ENCODE measurements at places on chromosomes 11 and 22.
A peak's percentile ranks its signal among the peaks of the same experiment; 100 is the strongest.

DNA sequence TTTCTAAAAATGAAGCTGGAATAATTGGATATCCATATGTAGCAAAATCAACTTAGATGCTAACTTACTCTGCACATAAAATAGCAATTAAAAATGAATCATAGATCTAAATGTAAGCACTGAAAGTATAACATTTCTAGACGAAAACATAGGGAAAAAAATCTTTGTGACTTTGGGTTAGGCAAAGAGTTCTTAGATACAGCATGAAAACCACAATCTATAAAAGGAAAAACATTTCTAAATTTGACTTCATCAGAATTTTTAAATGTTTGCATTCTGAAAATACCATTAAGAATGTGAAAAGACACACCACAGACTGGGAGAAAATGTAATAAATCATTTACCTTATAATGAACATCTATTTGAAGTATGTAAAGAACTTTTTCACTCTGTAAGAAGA is 128.8 kb downstream of the APIP start:
- DNase-seq = no peak

GRCh38 chr11:64224891-64225607 is 937 bp downstream of the TRPT1 start:
- DNase-seq = no peak

GRCh38 chr11:66933531-66933930 is 24.7 kb downstream of the PC start:
- DNase-seq = no peak

DNA sequence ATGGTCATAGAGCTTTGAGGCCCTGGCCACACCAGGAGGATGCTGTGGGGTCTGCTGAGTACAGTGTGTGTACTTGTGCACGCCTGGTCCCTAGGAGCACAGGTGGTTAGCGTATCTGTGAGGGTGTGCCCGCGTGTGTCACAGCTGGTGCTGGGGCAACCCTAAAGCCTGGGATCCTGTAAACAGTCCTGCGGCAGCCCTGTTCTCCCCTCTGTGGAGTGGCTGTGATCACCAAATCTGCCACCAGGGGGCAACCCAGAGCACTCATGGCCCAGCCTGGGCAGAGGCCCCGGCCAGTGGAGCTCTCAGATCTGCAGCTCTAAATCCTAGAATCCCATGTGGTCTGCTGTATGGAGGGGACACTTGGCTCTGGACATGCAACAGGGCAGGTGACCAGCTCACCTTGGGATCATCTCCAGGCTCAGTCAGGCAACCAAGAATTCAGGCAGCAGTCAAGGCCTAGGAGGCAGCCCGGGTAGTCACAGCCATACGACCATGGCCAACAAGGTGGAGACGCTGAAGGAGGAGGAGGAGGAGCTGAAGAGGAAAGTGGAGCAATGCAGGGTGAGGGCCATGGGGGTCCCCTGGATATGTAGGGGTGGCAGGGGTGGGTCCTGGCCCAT is 3.9 kb downstream of the SH3BP1 start:
- no peak for DNase-seq

DNA sequence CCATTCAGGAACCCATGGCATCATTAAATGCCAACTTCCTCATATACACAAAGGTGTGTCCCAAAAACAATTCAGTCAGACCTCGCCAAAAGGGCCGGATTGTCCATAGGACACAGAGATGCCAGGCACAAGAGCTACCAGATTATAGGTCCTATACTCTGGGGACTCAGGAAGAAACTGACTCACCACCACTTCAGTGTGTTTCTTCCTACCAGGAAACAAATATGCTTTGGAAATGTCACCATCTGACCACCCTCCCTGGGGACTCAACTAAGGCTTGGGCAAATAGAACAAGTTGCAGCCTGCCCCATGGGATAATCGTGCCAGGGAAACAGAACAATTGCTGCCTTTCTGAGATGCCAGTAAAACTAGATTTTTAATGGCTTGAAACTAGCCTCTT is 11.7 kb downstream of the POU2AF3 start:
- no peak for DNase-seq

GRCh38 chr22:37059876-37060449 is 8.4 kb downstream of the KCTD17 start:
- no peak for DNase-seq

DNA sequence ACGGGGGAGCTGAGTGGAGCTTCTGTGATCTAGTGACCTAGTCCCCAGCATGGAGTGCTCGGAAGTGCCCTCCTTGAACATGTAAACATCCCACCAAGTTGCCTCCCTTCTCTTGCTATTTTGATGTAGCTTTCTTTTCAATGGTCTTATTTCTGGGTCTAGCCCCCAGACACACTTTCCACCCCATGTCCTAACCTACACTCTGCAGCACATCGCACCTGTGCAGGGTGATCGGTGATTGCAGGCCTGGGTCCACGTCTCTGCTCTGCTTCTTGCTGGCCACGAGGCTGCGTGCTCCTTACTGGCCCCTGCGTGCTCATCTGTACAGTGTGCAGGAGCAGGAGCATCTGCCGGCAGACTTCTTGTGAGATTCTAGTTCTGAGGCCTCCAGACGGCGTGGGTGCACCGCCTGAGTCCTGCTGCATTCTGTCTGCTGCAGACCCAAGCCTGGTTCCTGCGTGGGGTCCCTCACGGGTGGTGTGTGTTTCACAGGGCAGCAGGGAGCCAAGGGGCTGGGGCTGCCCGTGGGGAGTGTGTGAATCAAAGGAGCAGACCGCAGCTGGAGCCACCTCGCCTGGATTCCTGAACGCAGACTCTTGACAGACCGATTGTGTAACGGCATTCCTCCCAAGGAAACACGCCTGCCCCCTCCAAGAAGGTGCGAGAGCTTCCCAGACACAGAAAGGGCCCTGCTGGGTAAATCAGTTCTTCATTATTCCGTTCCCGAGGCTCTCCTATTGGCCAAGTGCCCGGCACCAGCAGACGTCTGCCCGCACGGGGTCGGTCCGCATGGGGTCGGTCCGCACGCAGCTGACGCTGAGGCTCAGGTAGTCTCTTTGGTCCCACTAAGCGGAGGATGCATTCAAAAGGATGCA is 44.4 kb upstream of the MYEOV start:
- DNase-seq = no peak

- DNase-seq = no peak
Measured at GRCh38 chr11:44159848-44160721, 64.6 kb downstream of the EXT2 start.

- no peak for DNase-seq
Measured at GRCh38 chr11:75938543-75938942, 123.5 kb downstream of the UVRAG start.

- no peak for DNase-seq
Measured at GRCh38 chr11:119417726-119418540, 5.0 kb downstream of the THY1 start.

DNA sequence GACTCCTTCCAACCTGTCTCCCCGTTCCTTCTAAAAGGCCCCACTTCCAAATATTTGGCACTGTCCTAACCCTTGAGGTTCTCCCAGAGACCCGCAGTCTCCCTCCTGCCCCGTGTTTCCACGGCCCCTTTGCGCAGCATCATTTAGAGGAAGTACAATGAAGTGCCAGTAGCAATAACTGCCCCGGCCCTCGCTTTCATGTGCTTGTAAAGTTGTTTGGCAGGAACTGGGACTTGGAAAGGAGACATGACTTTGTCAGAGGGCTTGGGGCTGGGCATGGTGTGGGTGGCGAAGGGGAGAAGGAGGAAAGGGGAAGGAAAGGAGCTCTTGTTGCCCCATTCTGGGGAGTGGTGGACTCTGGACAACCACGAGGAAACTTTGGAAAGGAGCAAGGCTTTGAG is 2.6 kb downstream of the CD44 start:
- DNase-seq = no peak

DNA sequence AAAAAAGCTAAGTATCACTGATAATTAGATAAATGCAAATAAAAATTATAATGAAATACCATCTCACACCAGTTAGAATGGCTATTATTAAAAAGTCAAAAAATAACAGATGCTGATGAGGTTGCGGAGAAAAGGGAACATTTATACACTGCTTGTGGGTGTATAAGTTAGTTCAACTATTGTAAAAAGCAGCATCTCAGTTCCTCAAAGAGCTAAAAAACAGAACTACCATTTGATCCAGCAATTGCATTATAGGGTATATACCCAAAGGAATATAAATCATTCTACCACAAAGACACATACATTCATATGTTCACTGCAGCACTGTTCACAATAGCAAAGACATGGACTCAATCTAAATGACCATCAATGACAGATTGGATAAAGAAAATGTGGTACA is 120.3 kb upstream of the ZBED5 start:
- no peak for DNase-seq

DNA sequence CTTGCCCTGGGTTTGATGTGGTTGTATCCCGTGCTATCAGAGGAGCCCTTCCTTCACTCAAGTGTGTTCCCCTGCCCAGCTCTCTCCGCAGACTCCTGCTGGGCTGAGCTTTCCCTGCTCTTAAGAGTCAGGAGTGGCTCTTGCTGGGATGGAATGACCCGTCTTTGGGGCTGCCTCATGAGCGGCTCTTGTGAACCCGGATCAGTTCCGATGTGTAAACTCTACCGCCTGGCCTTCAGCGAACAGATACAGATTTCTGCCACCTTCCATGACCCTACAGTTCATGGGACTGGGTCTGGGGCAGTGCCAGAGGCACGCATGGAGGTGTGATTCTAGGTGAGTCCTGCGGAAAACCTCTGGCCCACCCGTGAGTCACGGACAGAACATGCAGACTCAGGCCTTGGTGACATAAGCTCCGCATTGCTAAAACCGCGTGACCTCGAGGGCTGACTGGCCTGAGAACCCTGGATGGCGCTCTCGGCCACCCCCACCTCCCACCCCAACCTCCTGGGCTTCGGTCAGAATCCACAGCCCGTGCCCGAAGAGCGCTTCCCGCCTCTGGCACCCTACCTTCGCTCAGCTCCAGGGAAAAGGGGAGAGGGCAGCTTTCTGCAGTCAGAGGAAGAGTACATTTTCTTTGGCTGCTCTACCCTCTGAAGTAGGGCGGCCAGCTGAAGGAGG is 1.3 kb upstream of the ZBTB16 start:
- DNase-seq = no peak

GRCh38 chr11:119330237-119330636 is 4.1 kb upstream of the RNF26 start:
- DNase-seq = no peak

- DNase-seq = no peak
Measured at GRCh38 chr11:92406472-92406871, 181.9 kb downstream of the FAT3 start.

GRCh38 chr11:93662175-93662570 is 691 bp downstream of the CEP295 start:
- DNase-seq = no peak

DNA sequence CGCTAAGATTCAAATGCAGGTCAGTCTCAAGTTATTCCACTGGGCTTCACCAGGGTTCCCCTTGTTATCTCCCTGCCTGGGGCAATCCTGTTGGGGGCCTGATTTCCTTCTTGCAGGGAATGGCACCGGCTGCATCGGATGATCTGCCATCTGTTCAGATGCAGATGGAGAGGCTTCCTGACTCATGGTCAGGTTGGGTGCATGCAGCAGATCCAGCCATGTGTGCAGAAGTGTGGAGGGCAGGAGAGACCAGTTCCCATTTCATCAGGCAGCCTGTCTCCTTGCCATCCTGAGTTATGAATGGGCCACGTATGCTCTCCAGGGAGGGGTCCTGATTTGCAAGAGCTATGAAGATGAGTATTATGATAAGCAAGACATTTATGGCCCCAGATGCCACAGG is 161.2 kb upstream of the PLET1 start:
- no peak for DNase-seq

DNA sequence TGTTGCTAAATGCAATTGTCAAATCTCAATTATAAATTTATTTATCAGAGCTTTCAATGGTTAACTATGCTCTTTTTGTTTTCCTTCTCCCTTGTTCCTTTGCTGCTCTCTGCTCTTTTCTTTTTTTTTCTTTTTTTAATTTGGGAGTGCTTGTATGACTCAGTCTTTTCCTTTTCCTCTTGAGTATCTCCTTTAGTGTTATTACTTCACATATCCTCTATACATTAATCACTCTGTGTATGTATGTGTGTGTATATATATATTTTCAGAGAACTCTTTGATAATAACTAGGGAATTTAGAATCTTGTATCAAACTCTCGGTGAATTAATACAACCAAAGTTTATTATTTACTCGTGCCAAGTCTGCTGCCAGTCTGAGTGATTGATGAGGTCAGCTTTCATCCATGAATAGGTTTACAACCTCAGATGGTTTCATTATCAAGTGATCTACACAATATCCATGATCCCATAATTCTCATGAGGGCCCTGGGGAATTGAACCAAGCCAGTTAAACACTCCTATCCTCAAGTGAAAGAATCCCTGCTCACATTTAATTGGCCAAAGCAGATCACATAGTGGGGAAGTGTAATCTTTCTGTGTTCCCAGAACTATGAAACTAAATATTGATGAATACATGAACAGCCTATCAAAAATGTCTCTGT is 743.4 kb upstream of the CNTN5 start:
- no peak for DNase-seq

- no peak for DNase-seq
Measured at GRCh38 chr11:16840951-16841350, 102.5 kb downstream of the C11orf58 start.

- no peak for DNase-seq
Measured at GRCh38 chr11:69359735-69360480, 66.0 kb downstream of the MYEOV start.

DNA sequence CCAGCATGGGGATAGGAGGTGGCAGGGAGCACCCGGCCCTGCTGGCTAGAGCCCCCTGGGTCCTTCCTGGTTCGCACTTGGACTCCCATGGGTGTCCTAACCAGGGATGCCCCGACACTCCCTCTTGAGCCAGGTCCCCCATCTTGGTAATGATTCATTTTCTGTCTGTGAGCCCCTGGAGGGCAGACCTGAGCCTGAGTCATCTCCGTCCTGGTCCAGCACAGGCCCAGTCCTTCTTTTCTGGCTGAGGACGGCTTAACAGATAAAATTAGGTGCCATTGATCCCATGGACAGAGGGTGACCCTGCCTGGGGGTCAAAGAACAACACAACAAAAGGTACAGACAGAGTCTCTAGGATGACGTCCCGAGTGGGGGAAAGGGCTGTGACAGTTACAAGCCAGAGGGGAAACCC is 3.5 kb downstream of the RHOD start:
- no peak for DNase-seq

DNA sequence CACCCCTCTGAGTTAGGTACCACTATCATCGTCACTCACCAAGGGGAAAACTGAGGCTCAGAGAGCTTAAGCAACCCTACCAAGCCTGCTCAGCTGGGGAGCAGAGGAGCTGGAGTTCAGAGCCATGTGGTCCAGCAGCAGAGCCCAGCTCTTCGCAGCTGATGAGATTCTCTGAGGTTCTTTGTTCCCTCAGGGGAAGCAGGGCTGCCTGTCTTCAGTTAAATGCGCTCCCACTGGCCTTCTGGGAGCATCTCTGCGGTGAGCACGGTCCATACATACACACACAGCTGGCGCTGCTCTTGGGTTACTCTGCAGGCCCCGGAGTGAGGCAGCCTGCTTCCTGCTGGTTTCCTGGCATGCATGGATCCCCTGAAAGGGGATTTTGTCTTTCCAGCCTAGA is 5.2 kb upstream of the PTGDR2 start:
- peak; percentile 95 for DNase-seq

GRCh38 chr11:26958005-26958701 is 35.8 kb upstream of the FIBIN start:
- no peak for DNase-seq

GRCh38 chr11:45384016-45384415 is 97.9 kb upstream of the SYT13 start:
- DNase-seq = no peak

GRCh38 chr11:36033082-36033751 is 89.4 kb downstream of the LDLRAD3 start:
- no peak for DNase-seq
